ENCODE measurements at places on chromosomes 7 and 10.

DNA sequence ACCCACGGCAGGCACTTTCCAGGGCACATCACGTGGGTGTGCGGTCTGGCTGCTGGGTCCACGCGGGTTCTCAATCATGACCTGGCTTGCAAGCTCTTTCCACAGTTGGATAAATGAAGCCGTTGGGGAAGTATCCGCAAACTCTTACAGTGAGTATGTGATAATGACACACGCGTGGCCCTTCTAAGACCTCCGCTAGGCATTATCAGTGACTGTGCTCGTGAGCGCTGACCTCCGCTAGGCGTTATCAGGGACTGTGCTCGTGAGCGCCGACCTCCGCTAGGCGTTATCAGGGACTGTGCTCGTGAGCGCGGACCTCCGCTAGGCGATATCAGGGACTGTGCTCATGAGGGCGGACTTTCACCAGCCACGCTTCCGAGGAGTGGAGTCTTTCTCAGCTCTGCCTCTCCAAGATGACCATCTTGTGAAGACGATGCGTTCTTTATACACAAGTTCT lies 107.0 kb downstream of the WDR37 start:
- no peak for DNase-seq

DNA sequence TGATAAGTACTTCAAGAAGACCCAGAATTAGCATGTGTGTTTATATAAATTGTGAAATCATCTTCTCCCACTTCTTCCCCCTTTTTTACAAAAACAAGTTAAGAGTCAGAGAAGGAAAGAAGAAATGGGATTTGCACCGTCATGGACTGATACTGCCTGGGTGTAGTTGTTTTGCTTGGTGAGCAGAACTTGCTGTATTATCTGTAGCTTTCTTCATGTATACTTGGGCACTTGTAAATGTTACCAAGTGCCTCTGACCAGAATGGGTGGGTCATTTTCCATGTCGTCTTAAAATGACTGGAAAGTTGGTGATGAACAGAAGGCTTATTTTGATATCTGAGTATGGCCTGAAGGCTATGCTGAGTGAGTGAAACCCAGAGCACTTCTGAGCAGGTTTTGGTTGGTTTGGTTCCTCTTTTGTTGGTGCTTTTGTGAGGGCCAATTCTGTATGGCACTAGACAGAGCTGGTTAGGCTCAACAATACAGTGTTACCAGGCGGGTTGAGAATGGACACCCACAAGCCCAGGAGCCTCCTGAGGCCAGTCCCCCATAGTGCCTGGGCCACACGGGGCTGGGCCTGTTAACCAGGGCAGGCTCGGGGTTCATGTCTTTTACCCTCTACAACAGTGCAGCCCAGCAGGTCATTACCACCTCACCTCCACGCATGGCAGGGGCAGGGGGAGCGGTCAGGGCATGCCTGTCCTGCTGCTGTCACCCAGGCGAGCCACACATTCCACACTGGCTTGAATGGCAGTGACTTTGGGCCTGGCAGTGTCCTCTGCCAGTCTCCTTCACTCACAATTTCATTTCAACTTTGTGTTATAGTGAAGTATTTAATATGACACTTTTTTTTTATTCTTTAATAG lies 115.1 kb downstream of the CCNY start:
- peak; percentile 43 for DNase-seq

DNA sequence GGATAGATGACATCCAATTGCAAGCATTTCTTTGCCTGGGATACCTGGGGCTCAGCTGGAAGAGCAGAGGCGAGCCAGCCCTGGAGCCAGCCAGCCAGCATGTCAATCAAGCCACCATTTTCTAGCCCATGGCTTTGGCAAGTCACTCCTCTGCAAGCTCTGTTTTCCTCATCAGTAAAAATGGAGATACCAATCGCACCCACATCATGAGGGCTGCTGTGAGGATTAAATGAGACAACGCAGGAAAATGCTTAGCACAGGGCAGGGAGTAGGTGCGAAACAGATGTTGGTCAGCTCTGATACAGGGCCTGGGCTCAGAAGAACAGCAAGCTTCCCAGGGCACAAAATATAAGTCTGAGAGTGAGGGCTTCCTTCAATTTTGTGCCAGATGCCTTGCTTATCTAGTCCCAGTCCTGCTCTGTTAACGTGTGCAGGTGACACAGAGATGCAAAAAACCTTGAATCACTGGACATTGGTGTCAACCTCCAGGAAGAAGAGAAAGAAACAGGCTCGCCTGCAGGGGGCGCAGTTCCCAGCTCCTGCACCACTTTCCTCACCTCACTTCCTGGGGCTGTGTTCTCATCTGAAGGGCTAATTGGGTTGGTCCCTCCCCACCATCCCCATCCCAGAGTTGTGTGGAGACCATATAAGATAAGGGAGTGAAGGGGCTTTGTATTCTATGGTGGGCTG lies 72.8 kb upstream of the CACUL1 start:
- no peak for DNase-seq

DNA sequence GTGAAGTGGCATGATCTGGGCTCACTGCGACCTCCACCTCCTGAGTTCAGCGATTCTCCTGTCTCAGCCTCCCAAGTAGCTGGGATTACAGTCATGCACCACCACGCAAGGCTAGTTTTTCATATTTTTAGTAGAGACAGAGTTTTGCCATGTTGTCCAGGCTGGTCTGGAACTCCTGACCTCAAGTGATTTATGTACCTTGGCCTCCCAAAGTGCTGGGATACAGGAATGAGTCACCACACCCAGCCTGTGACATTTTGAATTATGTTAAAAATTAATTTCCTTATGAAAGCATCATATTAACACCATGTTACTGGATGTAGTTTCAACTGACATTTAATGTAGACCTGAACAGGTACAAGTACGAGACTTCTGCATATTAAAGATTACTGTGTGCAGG lies 24.3 kb downstream of the ABCB4 start:
- no peak for DNase-seq

- no peak for DNase-seq
Observed at GRCh38 chr10:13404791-13405190, 56.7 kb upstream of the SEPHS1 start.

DNA sequence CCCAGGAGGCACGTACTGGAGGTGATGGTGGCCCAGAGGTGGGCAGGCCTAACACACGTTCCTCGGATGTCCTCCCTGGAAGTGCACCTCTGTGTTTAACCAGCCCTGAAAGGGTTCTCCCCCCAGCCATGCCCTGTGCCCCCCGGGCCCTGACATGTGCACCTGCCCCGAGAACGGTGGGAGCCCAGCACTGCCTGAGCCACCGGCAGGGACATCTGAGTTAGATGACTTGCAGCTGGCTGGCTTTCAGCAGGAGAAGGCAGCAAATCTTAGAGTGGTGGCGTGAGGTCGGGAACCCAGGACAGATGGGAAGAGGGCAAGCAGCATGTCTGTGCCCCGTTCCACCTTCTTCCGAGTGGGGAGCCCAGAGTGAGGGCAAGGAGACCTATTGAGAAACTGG lies 291.8 kb downstream of the TCERG1L start:
- no peak for DNase-seq

GRCh38 chr10:118520116-118520742 lies 75.2 kb downstream of the PRLHR start:
- no peak for DNase-seq

GRCh38 chr7:33530664-33531063 lies 374.7 kb upstream of the BMPER start:
- DNase-seq = no peak

- no peak for DNase-seq
Observed at GRCh38 chr7:135213831-135214230, 2.5 kb upstream of the WDR91 start.

GRCh38 chr7:54556121-54556520 lies 13.9 kb downstream of the VSTM2A start:
- no peak for DNase-seq

GRCh38 chr7:155991470-155991869 lies 179.2 kb upstream of the SHH start:
- no peak for DNase-seq

- no peak for DNase-seq
Observed at GRCh38 chr7:1056785-1057410, 12.6 kb downstream of the GPR146 start.

DNA sequence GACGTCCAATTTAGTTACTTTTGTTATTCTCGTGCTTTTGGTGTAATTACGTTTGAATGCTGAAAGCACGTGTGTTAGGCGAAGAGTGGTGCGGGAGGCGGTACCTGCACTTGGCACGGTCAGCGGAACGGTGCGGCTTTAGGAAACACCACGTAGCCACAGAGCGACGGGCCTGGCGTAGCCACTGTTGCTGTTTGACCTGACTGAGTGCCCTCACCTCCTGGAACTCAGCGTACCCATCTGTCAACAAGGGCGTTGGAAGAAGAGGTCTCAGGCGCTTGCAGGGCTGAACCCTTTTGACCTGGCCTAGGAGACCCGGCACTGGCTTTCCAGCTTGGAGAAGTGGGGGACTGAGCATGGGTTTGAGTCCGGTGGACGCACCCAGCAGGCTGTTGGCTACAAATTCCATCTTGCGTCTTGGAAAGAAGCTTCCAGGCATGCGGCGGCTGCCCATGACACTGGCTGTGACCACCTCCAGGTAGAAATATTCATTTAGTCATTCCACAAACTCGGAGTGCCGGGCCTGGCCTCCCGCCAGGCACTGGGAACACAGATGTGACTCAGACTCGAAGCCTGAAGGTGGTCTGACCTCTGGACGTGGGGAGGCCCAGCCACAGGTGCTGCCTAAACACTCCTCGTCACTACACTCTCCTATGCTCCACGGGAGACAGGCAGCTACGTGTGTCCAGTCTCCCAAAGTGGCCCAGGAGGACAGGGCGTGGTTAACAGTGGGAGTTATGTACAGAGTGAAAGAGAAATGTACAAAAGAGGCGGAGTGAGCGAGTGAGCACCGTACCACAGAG lies 22.2 kb downstream of the FAM20C start:
- DNase-seq = no peak

DNA sequence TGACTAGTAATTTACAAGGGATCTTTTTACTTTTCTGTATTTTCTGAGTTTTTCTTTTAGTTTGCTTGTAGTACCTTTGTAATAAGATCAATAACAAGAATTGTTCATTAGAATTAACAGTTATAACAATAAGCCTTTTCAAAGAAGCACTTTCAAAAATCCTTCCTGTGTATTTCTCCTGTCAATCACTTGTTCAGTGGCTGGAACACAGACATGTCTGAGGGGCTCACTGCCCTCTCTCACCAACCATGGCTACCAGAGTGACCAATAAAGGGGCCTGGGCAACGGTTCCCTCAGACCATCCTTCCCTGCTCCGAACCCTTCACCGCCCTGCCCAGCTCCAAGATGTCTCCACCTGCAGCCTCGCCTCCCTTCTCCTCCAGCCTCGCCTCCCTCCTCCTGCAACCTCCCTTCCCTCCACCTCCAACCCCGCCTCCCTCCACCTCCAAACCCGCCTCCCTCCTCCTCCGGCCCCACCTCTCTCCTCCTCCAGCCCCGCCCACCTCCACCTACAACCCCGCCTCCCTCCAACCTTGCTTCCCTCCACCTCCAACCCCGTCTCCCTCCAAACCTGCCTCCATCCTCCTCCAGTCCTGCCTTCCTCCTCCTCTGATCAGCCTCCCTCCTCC lies 353.4 kb downstream of the TNS3 start:
- no peak for DNase-seq

- no peak for DNase-seq
Observed at GRCh38 chr7:111077001-111077400, 13.9 kb upstream of the LRRN3 start.

- DNase-seq = no peak
Observed at GRCh38 chr10:4260483-4261124, 475.6 kb upstream of the KLF6 start.

All from common myeloid progenitor, CD34-positive (primary cell).